Activated CD8-positive, alpha-beta T cell treated with anti-CD3 and anti-CD28 coated beads, Interleukin-2, amount 10 ng/mL, durations not matched to agents 7 days and 5 days (primary cell): ENCODE measurements at places on chromosomes 16 and 17.

- H3K36me3 ChIP-seq, result no peaks in the 10 kb centered on the region
These were observed 355.3 kb downstream of the SOX9 start for GRCh38 chr17:72476134-72476533.

- H3K27ac ChIP-seq, result no peak overlapping the region
- no peak overlapping the region for H3K4me3 ChIP-seq
- H3K27me3 ChIP-seq, result no peaks in the 10 kb centered on the region
- no peaks in the 10 kb centered on the region for H3K4me1 ChIP-seq
- no peak for DNase-seq
- peaks cover 10% of the 10 kb centered on the region for H3K36me3 ChIP-seq
These were observed 69.8 kb downstream of the SLC39A11 start for GRCh38 chr17:73022694-73023093.

- DNase-seq, result no peak
- H3K27ac ChIP-seq, result no peak overlapping the region
- no peak overlapping the region for H3K4me3 ChIP-seq
- H3K36me3 ChIP-seq, result no peaks in the 10 kb centered on the region
- H3K4me1 ChIP-seq, result no peaks in the 10 kb centered on the region
These were observed 647.9 kb downstream of the MAF start for GRCh38 chr16:78952630-78953029.

- H3K27me3 ChIP-seq, result no peaks in the 10 kb centered on the region
- H3K4me3 ChIP-seq, result no peak overlapping the region
- peaks cover 15% of the 10 kb centered on the region for H3K4me1 ChIP-seq
These were observed 78.0 kb upstream of the ZNF750 start for GRCh38 chr17:82917699-82918345.

DNA sequence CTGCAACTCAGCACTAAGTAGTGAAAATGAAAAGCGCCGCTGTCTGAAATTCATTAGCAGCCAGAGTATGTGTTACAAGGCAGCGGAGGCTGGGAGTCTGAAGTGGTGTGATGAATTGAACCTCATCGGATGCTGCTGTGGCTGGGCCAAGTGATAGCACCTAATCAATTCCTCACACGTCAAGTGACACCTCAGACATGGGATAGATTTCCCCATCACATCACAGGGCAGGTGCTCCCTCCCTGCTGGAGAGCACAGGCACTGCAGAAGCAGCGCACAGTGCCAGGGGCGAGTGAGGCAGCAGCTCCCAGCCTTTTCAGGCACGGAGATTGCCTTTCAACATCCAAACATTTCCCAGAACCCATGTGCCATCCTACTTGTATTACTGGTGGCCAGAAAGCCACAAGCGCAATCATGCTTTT lies 32.2 kb downstream of the DRC3 start:
- no peaks in the 10 kb centered on the region for H3K36me3 ChIP-seq
- no peak overlapping the region for H3K27ac ChIP-seq

- H3K36me3 ChIP-seq, result peaks cover 15% of the 10 kb centered on the region
- H3K4me3 ChIP-seq, result peak overlapping the region; percentile 97
- peak overlapping the region; percentile 96 for H3K27ac ChIP-seq
- DNase-seq, result peak; percentile 36
- H3K4me1 ChIP-seq, result peaks cover 31% of the 10 kb centered on the region
- no peaks in the 10 kb centered on the region for H3K27me3 ChIP-seq
These were observed 518 bp downstream of the SH2B1 start for GRCh38 chr16:28863929-28864793.

- H3K27me3 ChIP-seq, result peaks cover 13% of the 10 kb centered on the region
- no peak for DNase-seq
- no peak overlapping the region for H3K4me3 ChIP-seq
- H3K27ac ChIP-seq, result no peak overlapping the region
- H3K36me3 ChIP-seq, result peaks cover 3% of the 10 kb centered on the region
These were observed 16.6 kb downstream of the SPIRE2 start for GRCh38 chr16:89844739-89845339.

- peaks cover 17% of the 10 kb centered on the region for H3K36me3 ChIP-seq
- H3K4me3 ChIP-seq, result no peak overlapping the region
- peaks cover 4% of the 10 kb centered on the region for H3K4me1 ChIP-seq
- H3K27me3 ChIP-seq, result no peaks in the 10 kb centered on the region
- no peak for DNase-seq
- H3K27ac ChIP-seq, result no peak overlapping the region
These were observed 85.2 kb downstream of the SPAG9 start for GRCh38 chr17:51035431-51035830.

DNA sequence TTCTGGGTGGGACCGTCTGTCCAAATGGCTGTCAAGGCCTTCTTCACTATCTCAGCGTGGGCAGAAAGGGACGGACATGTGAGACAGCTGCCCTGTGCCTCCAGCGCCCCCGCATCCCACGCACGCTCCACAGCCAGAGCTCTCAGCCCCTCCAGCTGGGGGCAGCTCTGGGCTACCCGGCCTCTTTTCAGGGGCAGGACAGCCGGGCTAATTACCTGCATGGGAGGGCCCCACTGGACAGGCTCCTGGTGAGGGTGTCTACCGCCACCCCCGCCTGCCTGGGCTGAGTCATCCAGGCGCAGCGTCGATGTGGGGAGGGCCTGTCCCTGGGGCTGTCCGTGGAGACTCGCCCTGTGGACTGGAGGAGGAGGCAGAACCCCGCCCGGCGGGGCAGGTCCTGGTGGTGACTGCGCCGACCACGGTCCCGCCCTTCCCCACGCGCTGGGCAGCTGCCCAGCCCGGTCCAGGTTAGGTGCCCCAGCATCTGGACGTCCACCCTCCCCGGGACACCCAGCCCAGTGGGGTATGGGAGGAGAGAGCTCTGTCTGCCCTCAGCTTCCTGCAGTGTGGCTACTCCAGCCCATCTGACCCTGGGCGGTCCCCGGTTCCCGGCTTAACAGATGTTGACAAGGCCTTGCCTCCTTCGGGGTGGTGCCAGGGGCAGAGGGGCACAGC lies 5.9 kb upstream of the METRNL start:
- H3K36me3 ChIP-seq, result no peaks in the 10 kb centered on the region
- H3K27me3 ChIP-seq, result peaks cover 19% of the 10 kb centered on the region
- H3K4me3 ChIP-seq, result no peak overlapping the region
- DNase-seq, result no peak
- H3K4me1 ChIP-seq, result peaks cover 35% of the 10 kb centered on the region

DNA sequence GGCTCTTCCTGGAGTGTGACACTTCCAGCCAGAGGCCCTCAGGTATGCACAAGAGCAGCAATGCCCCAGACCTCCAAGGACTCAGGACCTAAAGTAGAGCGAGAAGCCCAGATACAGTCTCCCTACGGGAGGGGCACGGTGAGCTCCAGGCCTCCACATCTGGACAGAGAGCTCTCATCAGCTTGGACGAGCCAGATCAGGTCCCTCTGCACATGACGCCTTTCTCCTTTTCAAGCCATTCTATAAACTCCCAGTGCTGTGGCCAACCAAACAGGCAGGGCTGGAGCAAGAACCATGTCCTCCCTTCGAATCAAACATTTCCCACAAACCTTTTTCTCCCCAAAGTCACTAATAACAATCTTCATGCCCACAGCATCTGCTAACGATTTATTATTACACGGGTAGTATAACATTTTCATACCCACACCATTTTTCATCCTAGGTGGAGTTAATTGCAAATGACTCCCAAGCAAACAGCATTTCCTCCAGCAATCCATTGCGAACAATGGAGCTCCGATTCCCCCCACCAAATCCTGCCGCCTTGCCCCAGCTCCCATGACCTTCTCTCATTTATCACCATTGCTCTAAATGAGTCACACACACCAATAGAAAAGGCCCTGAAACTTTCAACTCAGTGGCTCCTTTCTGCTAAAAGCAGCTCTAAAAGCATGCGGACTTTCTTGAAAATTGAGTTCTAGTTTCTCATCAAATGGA lies 24.2 kb upstream of the NLRP1 start:
- no peaks in the 10 kb centered on the region for H3K4me1 ChIP-seq
- no peaks in the 10 kb centered on the region for H3K36me3 ChIP-seq
- peaks cover 16% of the 10 kb centered on the region for H3K27me3 ChIP-seq
- H3K27ac ChIP-seq, result no peak overlapping the region
- H3K4me3 ChIP-seq, result no peak overlapping the region
- no peak for DNase-seq

- H3K27me3 ChIP-seq, result peaks cover 22% of the 10 kb centered on the region
- H3K4me3 ChIP-seq, result no peak overlapping the region
- H3K4me1 ChIP-seq, result peaks cover 13% of the 10 kb centered on the region
- H3K36me3 ChIP-seq, result no peaks in the 10 kb centered on the region
- DNase-seq, result no peak
These were observed 131.0 kb downstream of the MRM1 start for GRCh38 chr17:36732351-36732750.

DNA sequence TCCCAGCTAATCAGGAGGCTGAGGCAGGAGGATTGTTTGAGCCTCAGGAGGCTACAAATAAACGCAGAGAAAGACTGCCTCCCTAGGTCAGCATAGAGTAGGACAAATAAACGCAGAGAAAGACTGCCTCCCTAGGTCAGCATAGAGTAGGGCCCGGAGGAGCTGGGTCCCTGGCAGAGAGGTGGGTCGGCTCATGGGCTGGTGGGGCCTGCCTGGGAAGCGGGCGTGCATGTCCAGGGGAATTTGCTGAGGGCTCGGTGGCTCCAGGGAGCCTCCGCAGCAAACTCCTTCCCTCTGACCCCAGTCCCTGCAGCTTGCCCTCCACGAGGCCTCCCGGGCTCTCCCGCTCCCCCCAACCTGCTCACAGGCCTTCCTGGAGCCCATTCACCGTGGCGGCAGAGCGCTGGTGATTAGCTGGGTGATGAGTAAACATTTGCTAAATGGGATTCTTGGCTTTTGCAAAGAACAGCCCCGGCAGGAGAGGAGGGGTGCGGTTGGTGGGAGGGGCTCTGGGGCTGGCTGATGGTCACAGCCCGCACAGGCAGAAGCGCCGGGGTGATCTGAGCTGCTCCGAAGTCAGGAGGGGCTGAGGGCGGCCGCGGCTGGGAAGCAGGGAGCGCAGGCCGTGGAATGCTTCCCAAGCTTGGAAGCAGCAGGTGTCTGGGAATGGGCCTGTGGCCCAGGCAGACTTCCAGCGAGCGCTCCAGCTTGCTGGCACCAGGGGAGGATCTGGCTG lies 93.1 kb downstream of the RTN4RL1 start:
- H3K27me3 ChIP-seq, result no peaks in the 10 kb centered on the region
- DNase-seq, result no peak
- no peaks in the 10 kb centered on the region for H3K4me1 ChIP-seq
- H3K4me3 ChIP-seq, result no peak overlapping the region

GRCh38 chr17:47802341-47803022 lies 19.1 kb downstream of the OSBPL7 start:
- no peak overlapping the region for H3K4me3 ChIP-seq
- peak; percentile 76 for DNase-seq
- no peak overlapping the region for H3K27ac ChIP-seq
- peaks cover 3% of the 10 kb centered on the region for H3K27me3 ChIP-seq
- H3K36me3 ChIP-seq, result peaks cover 8% of the 10 kb centered on the region

DNA sequence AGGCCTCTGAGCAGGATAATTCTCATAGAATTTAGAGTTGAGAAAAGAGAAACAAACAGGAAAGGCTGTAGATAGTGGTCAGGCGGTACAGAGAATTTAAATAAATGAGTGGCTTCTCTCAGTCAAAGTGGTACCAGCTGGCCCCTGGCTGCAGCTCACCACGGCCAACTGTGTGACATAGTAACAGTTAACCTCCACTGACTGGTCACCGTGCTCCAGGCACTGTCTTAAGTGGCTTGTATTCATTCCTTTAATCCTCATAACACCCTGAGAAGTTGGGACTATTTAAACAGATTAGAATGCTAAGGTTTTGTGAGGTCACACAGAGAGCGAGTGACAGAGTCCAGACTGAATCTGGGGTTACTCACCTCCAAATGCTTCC lies 108.9 kb downstream of the GNAO1 start:
- H3K36me3 ChIP-seq, result no peaks in the 10 kb centered on the region
- no peak for DNase-seq
- no peaks in the 10 kb centered on the region for H3K4me1 ChIP-seq
- no peak overlapping the region for H3K4me3 ChIP-seq
- no peak overlapping the region for H3K27ac ChIP-seq

GRCh38 chr16:65227150-65227835 lies 105.4 kb upstream of the CDH11 start:
- H3K27ac ChIP-seq, result no peak overlapping the region
- no peak overlapping the region for H3K4me3 ChIP-seq
- no peak for DNase-seq

DNA sequence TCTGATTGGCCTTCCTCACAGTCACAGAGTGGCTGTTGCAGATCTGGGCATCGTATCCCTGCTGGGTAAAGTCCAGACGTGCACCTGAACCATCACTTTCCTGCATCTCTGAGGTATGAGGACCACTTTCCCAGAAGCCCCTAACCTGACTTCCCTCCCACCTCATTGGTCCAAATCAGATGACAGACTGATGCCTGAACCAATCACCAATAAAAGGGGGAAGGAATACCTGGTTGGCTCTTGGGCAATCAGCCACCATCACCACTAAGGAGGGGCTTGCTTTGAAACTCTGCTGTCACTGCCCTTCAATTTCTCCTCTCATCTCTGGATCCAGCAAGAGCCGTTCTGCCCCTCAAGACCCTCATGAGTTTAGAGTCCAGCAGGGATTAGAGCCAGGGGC lies 13.6 kb upstream of the WFDC1 start:
- H3K27ac ChIP-seq, result no peak overlapping the region
- H3K4me3 ChIP-seq, result no peak overlapping the region
- H3K36me3 ChIP-seq, result no peaks in the 10 kb centered on the region
- H3K27me3 ChIP-seq, result peaks cover 10% of the 10 kb centered on the region

- no peak overlapping the region for H3K4me3 ChIP-seq
- peaks cover 18% of the 10 kb centered on the region for H3K4me1 ChIP-seq
- DNase-seq, result no peak
- H3K27ac ChIP-seq, result no peak overlapping the region
- peaks cover 15% of the 10 kb centered on the region for H3K27me3 ChIP-seq
These were observed 9.9 kb downstream of the CCDC182 start for GRCh38 chr17:57735230-57735629.

DNA sequence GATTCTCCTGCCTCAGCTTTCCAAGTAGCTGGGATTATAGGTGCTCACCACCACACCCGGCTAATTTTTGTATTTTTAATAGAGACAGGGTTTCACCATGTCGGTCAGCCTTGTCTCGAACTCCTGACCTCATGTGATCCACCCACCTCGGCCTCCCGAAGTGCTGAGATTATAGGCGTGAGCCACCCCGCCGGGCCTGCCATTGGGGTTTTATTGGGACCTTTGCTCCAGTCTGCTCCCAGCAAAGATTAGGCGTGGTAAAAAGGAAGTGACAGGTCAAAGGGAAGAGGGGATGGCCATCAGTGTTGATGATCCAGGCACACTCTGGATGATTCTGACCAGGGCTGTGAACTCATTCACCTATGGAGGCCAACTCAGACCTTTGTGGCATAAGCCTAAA lies 20.5 kb downstream of the MYLK3 start:
- no peak overlapping the region for H3K4me3 ChIP-seq
- peaks cover 2% of the 10 kb centered on the region for H3K27me3 ChIP-seq
- DNase-seq, result no peak
- H3K36me3 ChIP-seq, result no peaks in the 10 kb centered on the region
- no peaks in the 10 kb centered on the region for H3K4me1 ChIP-seq

DNA sequence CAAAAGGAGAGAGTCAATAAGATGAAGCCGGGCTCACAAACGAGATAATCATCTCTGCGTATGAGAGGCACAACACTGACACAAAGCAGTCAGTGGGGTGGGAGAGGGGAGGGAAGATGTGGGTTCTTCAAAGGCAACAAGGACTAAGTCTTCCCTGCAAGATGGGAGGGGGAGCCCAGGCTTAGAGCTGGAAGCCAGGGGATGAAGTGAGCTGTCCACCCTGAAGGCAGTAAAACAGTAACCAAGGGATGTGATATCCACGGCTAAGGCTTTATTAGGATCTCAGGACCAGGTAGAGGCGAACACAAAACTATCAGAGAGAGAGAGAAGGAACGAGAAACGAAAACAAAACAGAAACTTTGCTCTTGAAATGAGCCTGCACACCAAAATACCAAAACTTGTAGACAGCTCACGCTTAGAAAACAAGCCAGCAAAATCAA lies 115.9 kb downstream of the DYNLRB2 start:
- H3K27ac ChIP-seq, result peak overlapping the region; percentile 88
- peak; percentile 41 for DNase-seq
- H3K27me3 ChIP-seq, result peaks cover 2% of the 10 kb centered on the region
